HuH-7 (cell line): ENCODE measurements at places on chromosomes 12 and 14.
A peak's percentile ranks its signal among the peaks of the same experiment; 100 is the strongest.

- DNase-seq, result no peak
These were observed 22.5 kb downstream of the RNFT2 start for GRCh38 chr12:116760622-116761020.

DNA sequence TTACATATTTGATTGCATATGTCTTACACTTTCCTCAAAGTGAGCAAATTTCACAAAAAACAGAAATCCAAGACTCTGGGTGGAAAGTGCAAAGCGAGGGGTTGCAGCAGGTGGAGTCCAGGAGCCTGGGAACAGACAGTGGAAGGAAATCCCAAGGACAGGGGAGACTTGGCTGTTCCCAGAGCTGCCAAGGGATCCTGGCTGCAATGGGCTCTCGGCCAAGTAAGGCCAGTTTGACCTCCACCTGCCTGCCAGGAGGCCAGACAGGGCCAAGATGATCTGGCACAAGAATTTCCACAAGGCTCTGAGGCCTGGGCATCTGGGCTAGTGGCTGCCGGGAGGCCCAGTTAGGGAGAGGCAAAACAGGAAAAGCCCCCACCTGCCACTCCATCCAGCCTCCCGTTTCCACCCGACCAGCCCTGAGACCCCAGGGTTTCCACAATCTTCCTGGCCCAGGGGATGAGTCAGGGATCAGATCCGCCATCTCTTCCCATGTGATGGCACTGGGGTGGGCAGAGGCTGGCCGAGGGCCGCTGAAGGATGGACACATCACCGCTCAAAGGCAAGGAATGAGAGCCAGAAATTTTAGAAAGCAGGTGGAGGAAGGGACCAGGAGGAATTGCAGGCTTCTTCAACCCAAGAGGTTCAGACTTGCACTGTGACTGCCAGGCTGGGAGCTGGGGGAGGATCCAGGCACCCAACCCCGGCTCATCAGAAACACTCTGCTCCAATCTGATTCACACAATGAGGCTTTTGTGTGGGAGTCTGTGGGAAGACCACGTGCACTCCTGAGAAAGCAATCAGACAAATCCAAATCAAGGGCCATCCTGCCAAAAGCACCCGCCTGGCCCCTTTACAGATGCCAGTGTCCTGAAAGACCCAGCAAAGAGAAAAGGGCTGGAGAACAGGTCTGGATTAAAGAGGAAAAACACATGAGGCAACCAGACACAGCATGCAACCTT, 16.3 kb downstream of the SCARB1 start:
- no peak for DNase-seq

- no peak for DNase-seq
These were observed 268.7 kb downstream of the TMEM132D start for GRCh38 chr12:129635021-129635685.

GRCh38 chr12:20492251-20492760, 124.0 kb downstream of the PDE3A start:
- no peak for DNase-seq

GRCh38 chr12:26017484-26018211, 59.2 kb downstream of the RASSF8 start:
- peak; percentile 47 for DNase-seq

DNA sequence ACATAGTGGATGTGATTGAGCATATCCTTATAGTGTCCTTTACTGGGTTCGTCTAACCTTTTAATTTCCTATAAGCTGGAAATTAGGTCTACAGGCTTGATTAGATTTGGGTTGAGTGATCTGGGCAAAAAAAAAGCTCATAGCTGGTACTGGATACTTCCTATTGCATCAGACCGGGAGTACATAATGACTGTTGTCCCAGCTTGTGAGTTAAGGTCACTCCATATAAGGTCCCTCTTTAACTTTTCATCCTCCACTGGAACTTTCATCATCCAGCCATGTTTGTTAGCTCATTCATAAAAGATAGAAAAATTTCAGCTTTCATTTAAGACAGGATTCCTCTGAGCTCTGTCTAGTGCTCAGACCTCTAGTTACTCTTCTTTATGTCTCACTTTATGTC, 80.8 kb downstream of the C14orf132 start:
- no peak for DNase-seq

DNA sequence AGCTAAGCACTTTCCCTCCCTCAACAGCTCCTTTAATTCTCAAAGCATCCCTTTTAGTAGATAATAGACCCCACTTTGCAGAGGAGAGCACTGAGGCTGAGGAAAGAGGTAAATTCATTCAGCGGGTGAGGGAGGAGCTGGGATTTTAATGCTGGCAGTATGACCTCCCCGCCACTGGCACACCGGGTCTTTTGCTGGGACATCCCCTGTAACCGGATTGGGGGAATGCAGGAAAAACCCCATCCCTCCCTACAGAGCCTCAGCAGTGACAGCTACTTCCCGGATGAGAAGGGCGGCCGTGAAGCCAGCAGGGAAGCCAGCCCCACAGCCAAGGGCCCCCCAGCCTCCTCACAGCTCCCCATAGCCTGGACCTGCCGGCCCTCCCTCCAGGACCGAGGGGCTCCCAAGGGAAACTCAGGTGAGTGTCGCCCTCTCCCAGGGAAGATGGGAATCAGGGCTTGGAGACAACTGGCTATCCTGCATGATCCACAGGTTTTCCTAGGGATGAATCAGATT, 12.1 kb downstream of the ZBTB39 start:
- no peak for DNase-seq

- no peak for DNase-seq
These were observed 134.7 kb downstream of the CMAS start for GRCh38 chr12:22180705-22181104.

- DNase-seq, result no peak
These were observed 110.5 kb downstream of the IGF1 start for GRCh38 chr12:102369876-102370275.

DNA sequence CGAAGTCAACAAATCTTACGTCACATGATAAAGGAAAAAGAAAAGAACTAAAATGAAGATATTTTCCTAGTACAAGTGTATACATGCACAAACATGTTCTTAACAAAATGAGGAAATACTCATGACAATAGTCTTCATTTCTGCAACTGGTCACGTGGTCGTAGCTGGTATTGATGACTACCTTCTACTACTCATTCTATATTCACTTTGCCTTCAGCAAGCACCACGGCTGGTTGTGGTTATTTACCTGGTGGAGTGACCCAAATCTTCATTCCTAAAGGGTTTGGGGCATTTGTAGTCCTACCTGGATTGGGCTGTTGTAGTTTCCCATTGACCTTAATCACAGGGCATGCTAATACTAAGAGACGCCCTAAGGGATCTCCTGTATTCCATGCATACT, 51.2 kb downstream of the FIGNL2 start:
- no peak for DNase-seq

- no peak for DNase-seq
These were observed 389.8 kb downstream of the NUAK1 start for GRCh38 chr12:105748806-105749600.

DNA sequence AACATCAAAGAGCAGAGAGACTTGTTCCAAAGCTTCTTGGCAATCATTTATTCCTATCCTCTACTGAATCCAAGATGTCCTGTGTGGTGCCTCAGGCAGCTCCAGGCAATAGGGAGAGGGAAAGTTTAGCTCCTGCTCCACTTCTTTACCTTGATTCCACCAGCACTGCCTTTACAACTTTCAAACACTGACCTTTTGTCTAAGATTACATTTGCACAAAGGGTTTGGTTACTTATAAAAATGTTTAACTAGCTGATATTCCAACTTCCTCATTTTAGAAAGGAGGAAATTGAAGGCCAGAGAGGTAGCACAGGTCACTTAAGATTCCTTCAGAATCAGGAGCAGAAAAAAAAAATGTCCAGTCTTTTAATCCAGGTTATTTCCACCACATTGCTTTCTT, 192.7 kb downstream of the BTG1 start:
- peak; percentile 19 for DNase-seq

GRCh38 chr14:90500665-90501370, 104.0 kb downstream of the CALM1 start:
- no peak for DNase-seq

DNA sequence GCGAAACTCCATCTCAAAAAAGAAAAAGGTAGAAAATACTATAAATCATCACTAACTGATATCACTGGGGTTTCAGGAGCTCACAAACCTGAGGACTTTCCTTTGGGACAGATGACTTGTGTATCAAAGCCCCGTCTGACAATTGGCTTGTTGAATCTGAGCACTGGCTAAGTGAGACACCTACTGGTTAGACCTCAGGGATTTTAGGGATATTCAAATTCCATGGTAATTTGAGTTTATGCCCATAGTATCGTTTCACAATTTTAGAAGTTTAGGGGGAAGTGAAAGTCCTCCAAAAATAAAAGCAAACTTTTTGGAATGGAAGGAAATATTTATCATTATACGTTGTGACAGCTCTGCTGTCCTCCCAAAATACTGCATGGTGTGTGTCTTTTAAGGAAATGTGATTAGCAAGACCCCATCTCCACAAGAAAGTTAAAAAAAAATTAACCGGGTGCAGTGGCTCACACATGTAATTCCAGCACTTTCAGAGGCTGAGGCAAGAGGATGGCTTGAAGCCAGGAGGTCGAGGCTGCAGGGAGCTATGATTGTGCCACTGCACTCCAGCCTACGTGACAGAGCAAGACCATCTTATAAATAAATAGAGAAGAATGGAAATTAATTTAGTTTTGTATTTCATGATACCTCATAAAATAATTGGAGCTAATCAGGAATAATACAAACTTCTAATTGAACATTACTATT, 49.2 kb downstream of the FBXL14 start:
- DNase-seq, result peak; percentile 43

GRCh38 chr14:27338012-27338411, 740.2 kb upstream of the NOVA1 start:
- DNase-seq, result no peak

- no peak for DNase-seq
These were observed 50.7 kb upstream of the C12orf71 start for GRCh38 chr12:27133022-27133590.

- DNase-seq, result no peak
These were observed 3.3 kb downstream of the ACVR1B start for GRCh38 chr12:51954561-51955361.

GRCh38 chr12:66620026-66620425, 58.9 kb downstream of the GRIP1 start:
- no peak for DNase-seq

DNA sequence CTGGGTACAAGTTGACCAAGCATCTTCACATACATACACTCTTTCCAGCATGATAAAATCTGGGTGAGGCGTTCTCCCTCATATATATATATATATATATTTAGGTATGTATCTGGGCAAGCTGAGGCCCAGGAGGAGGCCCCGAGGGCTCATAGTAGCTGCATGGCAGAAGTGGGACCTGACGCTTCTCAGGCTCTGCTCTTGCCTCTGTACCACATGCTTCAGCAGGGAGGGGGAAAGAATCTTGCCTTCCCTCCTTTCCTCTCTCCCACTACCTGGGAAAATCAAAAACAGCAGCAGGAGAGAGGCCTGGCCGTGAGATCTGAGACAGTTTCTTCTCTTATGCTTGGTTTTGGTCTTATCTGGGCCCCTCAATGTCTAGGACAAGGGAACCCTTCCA, 9.2 kb downstream of the PPP1R1A start:
- DNase-seq, result no peak

DNA sequence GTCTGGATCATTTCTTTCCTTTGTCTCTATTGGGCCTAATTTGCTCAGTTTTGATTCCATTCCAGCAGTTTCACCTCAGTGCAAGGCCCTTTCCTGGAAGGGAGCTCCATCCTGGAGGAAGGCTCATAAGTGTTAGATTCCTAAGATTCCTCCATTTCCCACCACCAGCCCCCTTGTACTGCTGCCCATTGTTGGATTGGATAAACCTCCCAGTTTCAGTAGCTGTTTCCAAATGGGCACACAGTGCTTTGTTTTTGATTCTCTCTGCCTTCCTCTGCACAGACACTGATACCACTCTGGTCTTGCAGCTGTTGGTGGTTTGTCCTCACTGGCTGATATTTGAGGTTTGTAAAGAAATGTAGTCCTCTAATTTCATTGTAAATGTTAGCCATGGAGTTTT, 158.9 kb downstream of the SLC15A5 start:
- DNase-seq, result no peak

DNA sequence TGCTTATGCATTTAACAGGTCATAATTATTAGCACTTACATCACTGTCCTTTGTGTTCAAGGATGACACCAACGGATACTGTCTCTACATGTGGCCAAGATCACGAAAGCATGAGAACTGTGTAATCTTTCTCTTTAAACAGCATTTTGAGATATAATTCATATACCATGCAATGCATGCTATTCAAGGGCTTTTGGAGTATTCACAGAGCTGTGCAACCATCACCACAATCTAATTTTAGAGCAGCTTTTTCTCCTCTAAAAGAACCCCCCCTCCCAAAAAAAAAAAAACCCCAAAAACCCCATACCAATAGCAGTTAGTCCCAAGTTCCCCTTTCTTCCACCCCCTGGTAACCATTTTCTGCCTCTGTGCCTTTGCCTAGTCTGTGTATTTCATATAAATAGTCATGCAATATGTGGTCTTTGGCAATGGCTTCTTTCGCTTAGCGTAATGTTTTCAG, 60.6 kb downstream of the SPRING1 start:
- DNase-seq, result no peak

GRCh38 chr12:132818562-132818961, 10.1 kb downstream of the GOLGA3 start:
- no peak for DNase-seq

GRCh38 chr12:67456431-67456901, 187.3 kb downstream of the CAND1 start:
- DNase-seq, result no peak

DNA sequence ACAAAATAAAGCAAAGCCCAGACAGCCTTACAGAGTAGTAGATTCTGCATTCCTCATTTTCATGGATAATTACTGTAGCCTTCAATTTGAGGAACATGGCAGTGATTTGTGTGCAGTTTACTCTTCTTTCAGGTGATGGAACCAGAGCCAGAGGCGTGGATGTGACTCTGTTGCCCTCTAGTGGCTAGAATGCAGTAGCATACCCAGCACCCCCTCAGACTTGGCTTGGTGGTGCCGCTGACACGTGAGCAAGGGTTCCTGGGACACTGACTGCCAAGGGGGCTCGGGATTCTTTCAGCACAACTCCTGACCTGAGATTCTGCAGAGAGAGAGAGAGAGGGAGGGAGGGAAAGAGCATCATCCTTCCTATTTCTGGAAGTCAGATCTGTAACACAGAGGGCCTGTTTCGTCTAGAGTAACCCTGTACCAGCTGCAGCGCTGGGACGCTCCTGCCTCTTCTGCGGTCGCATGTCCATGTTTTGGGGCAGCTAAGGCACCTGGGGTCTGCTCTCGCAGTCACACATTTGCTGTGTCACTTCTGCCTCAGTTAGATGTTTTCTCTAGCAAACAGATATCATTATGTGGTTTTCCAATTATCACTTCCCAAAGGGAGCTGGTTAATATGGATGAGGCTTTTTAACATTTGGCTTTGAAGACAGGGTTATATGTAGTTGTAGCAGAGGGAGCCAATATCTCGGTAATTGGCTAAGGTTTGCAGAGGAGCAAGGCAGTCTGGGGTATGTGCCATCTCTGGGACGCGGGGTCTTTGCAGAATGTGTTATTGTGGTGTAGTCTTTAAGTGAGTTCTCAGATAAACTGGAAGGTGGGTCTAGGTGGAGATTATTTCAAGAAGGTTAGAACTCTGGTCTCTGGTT, 428.1 kb downstream of the NRXN3 start:
- DNase-seq, result peak; percentile 51
